Progenitor cell of endocrine pancreas (in vitro differentiated cells): ENCODE measurements at places on chromosomes 13 and 19.

GRCh38 chr19:24142771-24143170, 55.8 kb downstream of the ZNF254 start:
- DNase-seq = no peak

- DNase-seq = no peak
Observed at GRCh38 chr19:46392252-46392801, 21.0 kb downstream of the CCDC8 start.

GRCh38 chr19:55390461-55390880, 4.7 kb downstream of the RPL28 start:
- DNase-seq = no peak

DNA sequence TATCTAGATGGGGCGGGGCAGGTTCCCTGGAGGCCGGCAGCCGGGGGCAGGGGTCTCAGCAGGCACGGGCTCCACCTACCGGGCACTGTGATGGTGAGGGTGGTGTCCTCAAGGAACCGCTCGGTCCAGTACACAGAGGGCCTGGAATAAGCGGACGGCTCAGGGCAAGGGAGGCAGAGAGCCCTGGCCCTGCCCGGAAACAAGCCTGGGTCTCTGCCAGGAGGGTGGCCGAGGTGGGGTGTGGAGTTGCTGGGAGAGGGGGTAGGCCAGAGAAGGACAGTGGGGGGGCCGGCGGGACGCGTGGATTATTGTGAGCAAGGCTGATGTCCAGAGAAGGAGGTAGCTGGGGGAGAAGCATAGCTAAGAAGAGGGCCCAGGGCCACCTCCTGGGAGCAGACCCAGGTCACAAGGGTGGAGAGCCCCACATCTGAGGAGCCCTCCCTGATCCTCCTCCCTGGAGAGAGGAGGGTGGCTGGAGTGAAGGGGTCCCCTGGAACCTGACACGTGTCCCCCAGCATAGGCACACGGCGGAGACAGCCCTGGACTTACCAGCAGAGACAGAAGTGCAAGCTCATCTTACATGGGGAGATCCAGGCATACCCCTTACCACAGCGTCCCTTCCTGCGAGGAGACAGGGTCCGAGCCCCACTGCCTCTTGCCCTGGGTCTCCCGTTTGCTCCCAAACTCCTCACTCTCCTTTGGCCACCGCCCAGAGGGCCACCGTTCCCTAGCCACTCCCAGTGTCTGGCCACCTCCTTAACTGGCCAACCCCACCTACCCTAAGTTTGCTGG, 29.0 kb upstream of the MIER2 start:
- no peak for DNase-seq

DNA sequence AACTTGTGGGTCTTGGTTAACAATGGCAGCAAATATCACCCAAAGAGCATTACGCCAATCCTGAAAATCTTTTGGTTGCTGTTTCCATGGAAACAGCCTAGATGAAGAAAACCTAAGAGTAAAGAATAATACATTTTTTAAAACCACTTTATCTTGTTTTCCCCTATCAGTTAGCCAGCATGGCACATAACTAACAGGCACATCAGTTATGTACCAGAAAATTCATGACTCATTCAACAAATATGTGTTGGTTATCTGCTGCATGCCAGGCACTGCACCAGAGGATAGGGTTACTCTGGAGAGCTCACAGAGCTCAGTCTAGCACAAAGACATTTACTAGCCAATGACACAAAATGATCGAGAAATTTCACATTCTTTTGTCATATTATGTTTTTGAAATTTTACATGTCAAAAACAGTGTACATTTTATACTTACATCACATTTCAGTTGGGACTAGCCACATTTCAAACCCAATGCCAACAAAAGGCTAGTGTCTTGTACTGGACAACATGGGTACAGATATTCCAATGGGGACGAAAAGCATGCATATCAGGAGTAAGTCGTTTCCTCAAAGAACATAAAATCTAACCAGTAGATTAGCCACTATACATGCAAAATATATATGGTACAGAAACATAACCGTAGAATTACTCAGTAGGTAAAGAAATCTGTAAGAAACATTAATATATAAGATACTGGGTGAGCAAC, 20.3 kb downstream of the LNX2 start:
- DNase-seq = no peak

DNA sequence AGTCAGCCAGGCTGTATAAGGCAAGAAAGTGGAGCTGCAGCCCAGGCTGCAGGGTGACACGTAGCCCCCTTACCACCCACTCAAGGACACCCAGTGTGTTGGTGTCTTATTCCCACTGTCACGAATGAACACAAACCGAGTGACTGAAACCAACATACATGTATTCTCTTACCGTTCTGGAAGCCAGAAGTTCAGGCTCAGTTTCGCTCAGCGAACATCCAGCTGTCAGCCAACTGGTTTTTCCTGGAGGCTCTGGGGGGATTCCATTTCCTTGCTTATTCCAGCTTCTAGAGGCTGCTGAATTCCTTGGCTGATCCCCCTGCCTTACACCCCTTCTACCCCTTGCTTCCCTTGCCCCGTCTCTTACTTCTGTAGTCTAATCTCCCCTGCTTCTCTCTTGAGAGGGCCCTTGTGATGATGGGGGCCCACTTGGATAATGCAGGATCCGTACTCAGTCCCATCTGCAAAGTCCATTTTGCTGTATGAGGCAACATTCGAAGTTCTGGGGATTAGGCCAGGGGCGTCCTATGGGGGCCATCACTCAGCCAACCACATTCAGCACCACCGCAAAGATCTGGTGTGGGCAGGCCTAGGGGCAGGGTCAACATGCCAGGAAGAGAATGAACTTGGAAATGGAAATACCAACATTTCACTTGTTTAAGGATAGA, 47.3 kb upstream of the MTIF3 start:
- no peak for DNase-seq

GRCh38 chr13:23822252-23822824, 66.9 kb downstream of the MIPEP start:
- no peak for DNase-seq

DNA sequence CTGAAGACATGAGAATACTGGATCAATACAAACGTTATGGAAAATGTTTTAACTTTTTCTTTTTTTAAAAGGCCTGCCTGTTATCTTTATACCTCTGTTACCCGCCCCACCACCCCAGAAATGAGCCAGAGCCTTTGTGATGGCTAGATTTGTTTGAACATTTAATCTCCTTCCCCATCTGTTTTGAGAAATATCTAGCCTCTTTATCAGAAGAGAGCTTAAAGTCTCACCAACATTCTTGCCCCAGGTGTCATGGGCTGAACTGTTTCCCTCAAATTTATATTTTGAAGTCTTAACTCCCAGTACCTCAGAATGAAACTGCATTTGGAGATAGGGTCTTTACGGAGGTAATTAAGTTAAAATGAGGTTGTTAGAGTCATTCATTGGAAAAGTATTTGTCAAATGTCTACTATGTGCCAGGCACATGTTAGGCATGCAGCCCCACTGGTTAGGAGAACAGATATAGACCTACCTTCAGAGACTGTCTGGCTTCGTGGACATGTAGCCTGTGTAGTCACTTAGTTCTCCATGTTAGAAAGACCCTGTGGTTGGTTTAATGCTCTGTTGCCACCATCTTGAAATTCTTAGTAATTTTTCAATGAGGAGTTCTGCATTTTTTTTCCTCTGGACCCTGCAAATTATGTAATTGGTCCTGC, 6.3 kb upstream of the RB1 start:
- DNase-seq = no peak
